ENCODE measurements at places on chromosomes 6 and 20.

GRCh38 chr6:28809947-28810658 is 113.7 kb downstream of the TRIM27 start:
- DNase-seq, result no peak
- no peak overlapping the region for H3K27ac ChIP-seq
- peak overlapping the region; percentile 57 for H3K4me3 ChIP-seq
- peaks cover 27% of the 10 kb centered on the region for H3K4me1 ChIP-seq
- peaks cover 14% of the 10 kb centered on the region for H3K36me3 ChIP-seq
- peaks cover 100% of the 10 kb centered on the region for H3K27me3 ChIP-seq

- DNase-seq, result no peak
- H3K4me3 ChIP-seq, result no peak overlapping the region
- H3K27me3 ChIP-seq, result no peaks in the 10 kb centered on the region
Observed at GRCh38 chr20:44696315-44696714, 18.9 kb upstream of the CCN5 start.

GRCh38 chr20:55333798-55334197 is 671.5 kb downstream of the CBLN4 start:
- H3K4me1 ChIP-seq, result no peaks in the 10 kb centered on the region
- H3K36me3 ChIP-seq, result no peaks in the 10 kb centered on the region
- DNase-seq, result no peak
- H3K27ac ChIP-seq, result no peak overlapping the region
- H3K27me3 ChIP-seq, result no peaks in the 10 kb centered on the region

GRCh38 chr20:41185013-41185757 is 47.8 kb downstream of the PLCG1 start:
- no peak for DNase-seq
- H3K27me3 ChIP-seq, result no peaks in the 10 kb centered on the region
- peaks cover 2% of the 10 kb centered on the region for H3K36me3 ChIP-seq
- H3K27ac ChIP-seq, result no peak overlapping the region

DNA sequence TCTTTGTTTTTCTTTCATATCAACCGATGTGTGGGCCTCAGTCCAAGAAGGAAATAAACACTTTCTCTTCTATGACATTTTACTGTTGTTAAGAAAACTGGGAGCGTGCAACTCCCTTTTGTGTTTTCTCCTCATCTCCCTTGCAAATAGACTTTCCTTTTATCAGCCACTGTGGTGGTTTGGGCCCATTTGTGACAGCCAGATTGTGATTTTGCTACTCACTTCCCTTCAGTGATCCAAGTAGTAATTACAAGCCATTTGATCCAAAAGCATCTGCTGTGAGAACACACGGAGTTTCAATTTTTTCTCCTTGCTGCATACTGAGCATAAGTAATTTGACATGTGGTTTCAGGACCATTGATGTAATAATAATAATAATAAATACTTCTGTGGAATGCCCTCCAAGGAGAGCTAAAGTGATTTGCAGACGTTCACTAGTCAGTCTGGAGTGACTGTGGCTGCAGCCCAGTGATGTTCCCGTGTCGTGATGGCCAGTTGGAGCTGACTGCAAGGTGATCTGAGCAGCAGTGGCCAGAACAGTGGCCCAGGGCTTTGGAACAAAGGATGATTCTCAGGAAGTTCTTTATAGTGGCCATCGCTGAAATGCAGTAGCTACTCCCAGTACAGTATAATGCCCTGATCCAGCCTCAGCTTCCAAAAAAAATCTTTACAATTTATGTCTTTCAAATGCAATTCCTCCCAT is 91.9 kb upstream of the CLDN20 start:
- peaks cover 37% of the 10 kb centered on the region for H3K4me1 ChIP-seq
- H3K27me3 ChIP-seq, result no peaks in the 10 kb centered on the region
- peak overlapping the region; percentile 3 for H3K4me3 ChIP-seq
- H3K27ac ChIP-seq, result peak overlapping the region; percentile 81
- no peak for DNase-seq

DNA sequence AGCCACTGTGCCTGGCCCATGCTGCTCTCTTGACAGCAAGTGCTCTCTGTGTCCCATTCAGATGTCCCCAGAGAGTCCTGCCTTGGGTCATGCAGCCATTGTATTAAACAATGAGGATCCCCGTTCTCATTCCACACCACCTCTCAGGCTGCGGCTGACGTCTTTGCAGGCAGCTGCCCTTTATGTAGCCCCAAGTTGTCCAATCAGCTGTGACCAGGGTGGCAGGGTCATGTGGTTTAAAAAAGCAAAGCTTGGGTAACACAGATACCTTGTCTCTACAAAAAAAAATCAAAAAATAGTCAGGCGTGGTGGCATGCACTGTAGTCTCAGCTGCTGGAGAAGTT is 13.2 kb downstream of the GCNT2 start:
- peaks cover 42% of the 10 kb centered on the region for H3K4me1 ChIP-seq
- H3K27ac ChIP-seq, result no peak overlapping the region
- no peak for DNase-seq
- no peak overlapping the region for H3K4me3 ChIP-seq
- H3K27me3 ChIP-seq, result no peaks in the 10 kb centered on the region

- H3K4me1 ChIP-seq, result no peaks in the 10 kb centered on the region
- no peak overlapping the region for H3K4me3 ChIP-seq
- no peak overlapping the region for H3K27ac ChIP-seq
- no peak for DNase-seq
- no peaks in the 10 kb centered on the region for H3K36me3 ChIP-seq
Observed at GRCh38 chr20:24761220-24762065, 187.6 kb upstream of the CST7 start.

DNA sequence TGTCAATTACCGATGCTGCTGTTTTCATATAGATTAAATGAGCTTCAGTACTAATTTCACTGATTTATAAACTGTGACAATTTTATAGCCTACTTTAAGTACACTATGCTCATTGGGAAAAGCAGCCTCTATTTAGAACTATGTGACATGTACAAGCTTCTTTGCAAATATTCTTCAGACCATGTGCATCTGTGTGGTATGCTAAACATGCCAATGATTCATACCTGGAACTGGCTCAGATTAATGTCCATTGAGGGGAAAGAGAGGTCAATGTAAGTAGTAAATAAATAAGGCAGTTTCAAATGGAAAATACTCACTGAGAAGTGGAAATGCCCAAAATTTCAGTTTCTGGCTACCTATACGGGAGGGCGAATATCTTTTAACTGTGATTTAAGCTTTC is 777.7 kb downstream of the C6orf118 start:
- no peaks in the 10 kb centered on the region for H3K27me3 ChIP-seq
- DNase-seq, result no peak
- H3K27ac ChIP-seq, result no peak overlapping the region
- H3K4me3 ChIP-seq, result no peak overlapping the region

DNA sequence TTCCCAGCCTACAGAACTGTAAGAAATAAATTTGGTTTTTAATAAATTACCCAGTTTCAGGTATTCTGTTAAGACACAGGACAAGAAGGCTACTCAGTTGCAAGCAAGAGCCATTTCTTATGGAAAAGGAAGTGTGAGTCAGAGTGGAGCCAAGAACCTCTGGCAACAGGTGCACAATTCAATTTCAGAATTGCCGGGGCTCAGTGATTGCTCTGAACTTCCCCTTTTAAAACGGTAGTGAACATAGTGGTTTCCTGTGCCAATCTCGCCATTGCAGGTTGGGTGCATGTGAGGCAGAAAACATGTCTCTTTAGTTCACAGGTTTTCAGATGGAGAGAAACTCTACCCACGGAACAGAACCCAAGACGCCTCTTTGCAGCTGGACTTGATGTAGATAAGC is 16.4 kb downstream of the PIGT start:
- H3K4me3 ChIP-seq, result no peak overlapping the region
- peaks cover 17% of the 10 kb centered on the region for H3K36me3 ChIP-seq
- H3K4me1 ChIP-seq, result peaks cover 11% of the 10 kb centered on the region
- no peaks in the 10 kb centered on the region for H3K27me3 ChIP-seq
- no peak for DNase-seq

- no peaks in the 10 kb centered on the region for H3K4me1 ChIP-seq
- no peak for DNase-seq
- H3K4me3 ChIP-seq, result no peak overlapping the region
Observed at GRCh38 chr20:50630578-50631263, 60.6 kb downstream of the RIPOR3 start.

DNA sequence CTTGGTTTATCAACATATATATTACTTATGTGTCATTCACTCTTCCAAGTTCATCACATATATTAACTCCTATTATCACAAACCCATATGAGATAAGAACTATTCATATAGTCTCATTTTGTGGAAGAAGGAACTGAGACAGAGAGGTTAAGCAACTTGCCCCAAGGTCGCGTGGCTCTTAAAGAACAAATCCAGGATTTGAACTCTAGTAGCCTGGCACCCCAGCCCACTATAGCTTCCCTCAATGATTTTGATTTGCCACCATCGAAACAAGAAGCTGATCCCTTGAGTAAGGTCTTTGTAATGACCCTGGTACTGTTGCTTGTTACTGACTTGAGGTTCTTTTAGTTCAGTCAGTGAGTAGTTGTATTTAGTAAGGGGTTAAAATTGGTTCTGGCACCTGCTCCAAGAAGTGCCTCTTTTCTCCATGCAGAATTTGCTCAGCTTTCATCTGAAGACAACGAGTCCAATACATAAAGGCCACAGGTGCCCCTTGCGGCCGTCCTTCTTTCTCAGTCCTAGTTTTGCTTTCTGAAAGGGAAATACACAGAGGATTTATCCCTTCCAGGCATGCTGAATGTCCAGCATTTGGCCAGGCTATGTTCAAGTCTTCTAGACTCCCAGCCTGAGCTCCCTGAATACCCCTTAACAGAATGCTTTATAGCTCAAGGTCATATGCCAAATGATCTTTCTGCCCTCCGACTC is 253.0 kb downstream of the TBC1D7 start:
- no peaks in the 10 kb centered on the region for H3K36me3 ChIP-seq
- H3K27me3 ChIP-seq, result peaks cover 7% of the 10 kb centered on the region
- H3K4me1 ChIP-seq, result no peaks in the 10 kb centered on the region
- H3K4me3 ChIP-seq, result no peak overlapping the region
- no peak overlapping the region for H3K27ac ChIP-seq

- no peak overlapping the region for H3K4me3 ChIP-seq
- peaks cover 3% of the 10 kb centered on the region for H3K4me1 ChIP-seq
- H3K36me3 ChIP-seq, result no peaks in the 10 kb centered on the region
- H3K27me3 ChIP-seq, result peaks cover 3% of the 10 kb centered on the region
Observed at GRCh38 chr6:52815167-52816092, 11.8 kb upstream of the GSTA1 start.

DNA sequence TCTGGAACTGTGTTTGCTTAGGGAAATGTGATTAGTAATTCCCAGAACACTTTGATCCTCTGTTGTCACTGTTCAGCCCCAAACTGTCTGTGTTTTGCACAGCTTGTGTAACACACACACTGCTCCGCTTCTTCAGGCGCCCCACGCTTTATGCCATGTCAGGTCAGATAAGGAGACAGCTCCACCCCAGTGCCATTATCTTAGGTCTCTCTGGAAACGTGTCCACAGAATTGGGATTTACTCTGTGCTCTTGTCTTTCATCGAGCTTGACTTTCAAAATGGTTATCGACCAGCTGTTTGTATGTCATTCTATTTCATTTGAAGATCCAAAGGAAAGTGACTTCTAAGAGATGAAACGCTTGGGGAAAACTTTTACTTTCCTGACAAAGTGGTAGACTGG is 106.4 kb upstream of the SSTR4 start:
- H3K4me1 ChIP-seq, result no peaks in the 10 kb centered on the region
- H3K27ac ChIP-seq, result no peak overlapping the region
- no peaks in the 10 kb centered on the region for H3K36me3 ChIP-seq
- H3K4me3 ChIP-seq, result no peak overlapping the region
- DNase-seq, result no peak

DNA sequence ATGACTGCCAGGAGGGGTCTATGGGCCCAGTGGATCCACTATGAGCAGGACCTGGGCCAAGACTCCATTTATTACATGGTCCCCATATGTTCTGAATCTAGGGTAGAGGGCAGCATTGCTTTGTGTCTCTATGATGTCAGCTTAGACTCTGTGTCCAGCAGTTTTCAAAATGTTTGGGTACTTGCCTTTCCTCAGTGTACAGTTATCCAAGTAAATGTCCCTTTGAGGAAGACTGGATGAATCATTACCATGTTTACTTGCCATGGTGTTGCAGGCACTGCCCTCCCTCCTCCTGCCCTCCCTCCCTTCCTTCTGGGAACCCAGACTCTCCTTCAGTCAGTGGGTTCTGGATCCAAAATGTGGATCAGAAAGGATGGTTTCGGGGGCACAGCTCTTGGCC is 108.6 kb downstream of the NRN1 start:
- no peaks in the 10 kb centered on the region for H3K27me3 ChIP-seq
- DNase-seq, result no peak
- no peak overlapping the region for H3K4me3 ChIP-seq
- peaks cover 5% of the 10 kb centered on the region for H3K4me1 ChIP-seq

- no peaks in the 10 kb centered on the region for H3K36me3 ChIP-seq
- H3K4me1 ChIP-seq, result peaks cover 6% of the 10 kb centered on the region
- no peak for DNase-seq
- no peak overlapping the region for H3K27ac ChIP-seq
- H3K27me3 ChIP-seq, result peaks cover 27% of the 10 kb centered on the region
Observed at GRCh38 chr6:105603788-105604586, 201.1 kb upstream of the PREP start.

DNA sequence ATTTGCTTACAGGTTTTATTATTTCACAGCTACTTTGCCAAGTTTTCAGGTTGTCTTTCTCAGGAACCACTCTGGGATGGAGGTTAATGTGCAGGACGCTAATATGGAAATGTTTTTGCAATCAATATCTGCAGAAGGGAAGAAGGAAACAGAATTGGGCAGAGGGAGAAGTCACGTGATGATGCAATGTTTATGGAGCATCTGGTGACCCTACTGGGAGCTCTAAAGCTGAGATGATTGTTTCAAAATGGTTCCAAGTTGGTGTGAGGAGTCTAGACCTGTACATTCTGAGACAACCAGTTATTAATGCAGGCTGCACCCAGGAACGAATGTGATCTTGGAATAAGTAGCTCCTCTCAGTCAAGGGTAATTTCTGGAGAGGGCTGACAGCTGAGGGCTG is 905.4 kb upstream of the FLRT3 start:
- no peak overlapping the region for H3K27ac ChIP-seq
- no peaks in the 10 kb centered on the region for H3K27me3 ChIP-seq
- DNase-seq, result no peak
- no peak overlapping the region for H3K4me3 ChIP-seq
- H3K36me3 ChIP-seq, result no peaks in the 10 kb centered on the region

DNA sequence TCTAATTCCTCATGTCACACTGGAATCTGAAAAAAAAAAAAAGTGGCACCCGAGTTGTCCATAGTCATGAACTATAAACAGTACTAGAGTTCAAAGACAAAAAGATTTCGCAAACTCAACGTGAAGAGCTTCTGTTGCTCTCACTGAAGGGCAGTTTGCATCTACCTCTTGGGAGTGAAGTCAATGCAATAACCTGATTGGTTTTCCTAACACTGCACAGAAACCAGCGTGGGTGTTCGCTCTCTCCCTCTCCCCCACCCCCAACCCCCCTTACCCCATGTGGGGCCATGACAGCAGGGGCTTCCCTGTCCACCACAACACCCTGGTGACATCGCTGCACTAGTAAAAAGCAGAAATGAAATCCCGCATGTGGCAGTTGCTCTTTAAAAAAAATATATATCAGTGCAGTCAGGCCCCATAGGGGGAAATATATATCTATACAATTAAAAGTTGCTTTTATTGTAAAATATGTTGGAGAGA is 66.9 kb downstream of the GMPR start:
- H3K27ac ChIP-seq, result no peak overlapping the region
- H3K4me3 ChIP-seq, result no peak overlapping the region
- H3K27me3 ChIP-seq, result no peaks in the 10 kb centered on the region

GRCh38 chr20:35772563-35773058 is 796 bp downstream of the PHF20 start:
- peak overlapping the region; percentile 94 for H3K4me3 ChIP-seq
- H3K27ac ChIP-seq, result peak overlapping the region; percentile 93
- H3K36me3 ChIP-seq, result peaks cover 37% of the 10 kb centered on the region
- no peaks in the 10 kb centered on the region for H3K27me3 ChIP-seq

- H3K27me3 ChIP-seq, result no peaks in the 10 kb centered on the region
- no peak overlapping the region for H3K27ac ChIP-seq
- no peak for DNase-seq
- H3K4me3 ChIP-seq, result no peak overlapping the region
- H3K36me3 ChIP-seq, result peaks cover 25% of the 10 kb centered on the region
- peaks cover 5% of the 10 kb centered on the region for H3K4me1 ChIP-seq
Observed at GRCh38 chr6:100751590-100751989, 129.5 kb downstream of the ASCC3 start.
